GM04503 (cell line): ENCODE measurements at places on chromosomes 4 and X.

DNA sequence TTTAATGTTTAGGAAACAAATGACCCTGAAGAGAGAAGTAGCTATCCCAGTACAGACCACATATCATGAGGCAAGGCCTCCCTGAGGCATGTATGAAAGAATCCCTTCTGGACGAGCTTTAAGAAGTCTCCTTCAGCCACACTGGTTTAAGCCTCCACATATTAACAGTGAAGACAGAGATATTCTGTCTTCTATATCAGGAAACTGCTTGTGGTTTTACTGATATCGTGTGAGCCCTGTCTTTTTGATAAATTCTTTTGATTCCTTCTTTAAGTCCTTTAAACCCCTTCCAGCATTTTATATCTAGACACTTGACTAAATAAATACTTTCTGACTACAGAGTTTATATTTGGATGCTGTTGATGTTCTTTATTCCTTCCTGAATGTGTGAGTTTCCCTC lies 45.9 kb upstream of the GPC4 start:
- no peak for DNase-seq

DNA sequence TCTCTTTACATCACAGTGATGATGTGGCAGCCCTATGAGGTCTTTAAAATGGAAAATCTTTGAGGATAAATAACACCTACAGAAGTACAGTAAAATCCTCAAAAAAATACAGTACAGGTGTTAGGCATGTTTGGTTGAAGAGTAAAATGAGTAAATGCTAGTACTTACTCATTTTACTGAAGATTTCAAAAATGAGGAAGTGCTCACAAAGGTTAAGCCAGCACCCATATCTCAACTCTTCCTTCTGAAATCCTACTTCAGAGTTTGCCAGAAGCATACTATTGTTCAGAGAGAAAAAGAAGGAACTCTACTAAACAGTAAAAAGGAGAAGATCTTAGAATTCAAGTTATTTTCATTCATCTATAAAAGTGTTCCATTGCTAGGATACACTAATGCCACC lies 130.9 kb downstream of the CBR4 start:
- no peak for DNase-seq

GRCh38 chr4:38935391-38936073 lies 67.9 kb downstream of the FAM114A1 start:
- no peak for DNase-seq

DNA sequence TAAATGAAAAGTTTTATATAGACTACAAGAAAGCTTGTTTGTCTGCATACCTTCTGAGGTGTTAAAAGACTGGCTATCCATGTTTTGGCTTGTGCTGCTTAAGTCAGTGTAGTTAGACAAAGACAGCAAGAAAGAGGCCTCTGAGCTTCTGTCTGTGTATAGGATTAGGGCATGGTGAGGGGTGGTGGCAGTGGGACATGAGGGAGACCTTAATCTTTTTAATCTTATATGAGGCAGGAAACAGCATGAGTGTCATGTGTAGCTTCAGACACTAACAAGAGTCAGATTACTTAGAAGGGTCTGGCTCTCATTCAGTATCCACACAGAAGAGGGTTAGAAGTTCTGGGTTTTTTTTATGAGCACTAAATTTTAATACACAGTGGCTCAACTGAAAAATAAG lies 213.3 kb downstream of the GABRG1 start:
- DNase-seq: no peak

GRCh38 chr4:3760841-3761240 lies 5.3 kb upstream of the ADRA2C start:
- DNase-seq: no peak

DNA sequence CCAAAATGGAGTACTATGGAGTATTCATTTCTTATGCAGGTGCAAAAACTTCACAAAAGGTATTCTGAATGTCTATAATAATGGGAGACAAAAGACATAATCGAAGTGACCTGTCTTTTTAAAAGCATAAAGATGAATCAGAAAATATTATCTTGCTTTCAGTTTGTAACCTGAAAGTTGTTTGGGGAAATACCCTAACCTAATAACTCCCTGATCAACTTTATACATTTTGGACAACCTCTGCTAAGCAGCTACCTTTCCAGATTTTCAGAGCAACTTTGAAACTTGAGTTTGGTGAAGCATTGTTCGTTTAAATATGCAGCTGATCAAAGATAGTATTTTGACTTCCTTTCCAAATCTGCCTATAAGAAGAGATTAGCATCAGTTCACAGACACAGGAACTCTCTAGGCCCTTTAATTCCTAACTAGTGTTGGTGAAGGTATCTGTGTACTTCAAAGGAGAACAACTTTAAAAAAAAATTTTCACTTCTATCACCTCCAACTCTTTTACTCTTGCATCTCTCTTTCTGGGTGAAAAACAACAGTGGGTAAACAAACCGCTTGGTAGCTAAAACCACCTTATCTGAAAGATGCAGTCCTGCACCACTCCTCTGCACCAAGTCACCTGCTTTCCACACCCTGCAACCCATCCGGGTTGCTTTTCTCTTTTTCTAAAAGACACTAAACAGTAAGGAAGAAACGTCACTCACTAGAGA lies 26.5 kb downstream of the CD40LG start:
- no peak for DNase-seq
